ENCODE measurements at places on chromosomes 2 and 18.

- no peak for DNase-seq
These were observed 162.8 kb downstream of the SMAD2 start for GRCh38 chr18:47767699-47768098.

DNA sequence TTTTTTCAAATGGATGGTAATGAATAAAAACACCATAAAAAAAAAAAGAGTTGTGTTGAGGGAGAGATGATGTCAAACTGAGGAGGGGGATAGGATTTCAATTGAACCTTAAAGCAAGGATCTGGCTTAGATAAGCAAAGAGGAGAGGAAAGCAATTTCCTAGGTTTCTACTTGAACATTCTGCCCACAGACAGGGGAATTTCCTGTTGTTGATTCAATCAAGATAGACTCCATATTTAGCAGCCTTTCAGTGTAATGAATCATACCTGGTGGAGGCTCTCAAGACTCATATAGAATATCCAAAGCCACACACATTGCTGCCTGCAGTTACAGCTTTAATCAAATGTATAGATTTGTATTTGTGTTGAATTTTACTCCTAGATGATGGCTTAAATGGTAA lies 294.4 kb upstream of the PIK3C3 start:
- no peak for DNase-seq

DNA sequence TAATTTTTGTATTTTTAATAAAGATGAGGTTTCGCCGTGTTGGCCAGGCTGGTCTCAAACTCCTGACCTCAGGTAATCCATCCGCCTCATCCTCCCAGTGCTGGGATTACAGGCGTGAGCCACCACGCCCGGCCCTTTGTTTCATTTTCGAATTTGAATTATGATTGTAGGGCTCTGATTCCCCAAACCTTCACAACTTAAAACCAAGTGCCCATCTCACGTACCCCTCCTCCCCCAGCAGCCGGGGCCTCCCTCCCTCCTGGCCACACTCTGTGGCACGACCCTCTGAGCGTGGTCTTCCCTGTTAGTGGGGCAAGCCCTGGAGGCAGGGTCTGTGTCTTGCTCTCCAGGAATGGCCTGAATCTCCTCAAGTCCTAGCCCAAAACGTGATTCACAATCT lies 166.5 kb downstream of the ASB1 start:
- DNase-seq = no peak

GRCh38 chr2:218074031-218074430 lies 5.0 kb downstream of the RUFY4 start:
- DNase-seq = peak; percentile 60

GRCh38 chr2:132670496-132671150 lies 618 bp upstream of the LYPD1 start:
- peak; percentile 64 for DNase-seq

DNA sequence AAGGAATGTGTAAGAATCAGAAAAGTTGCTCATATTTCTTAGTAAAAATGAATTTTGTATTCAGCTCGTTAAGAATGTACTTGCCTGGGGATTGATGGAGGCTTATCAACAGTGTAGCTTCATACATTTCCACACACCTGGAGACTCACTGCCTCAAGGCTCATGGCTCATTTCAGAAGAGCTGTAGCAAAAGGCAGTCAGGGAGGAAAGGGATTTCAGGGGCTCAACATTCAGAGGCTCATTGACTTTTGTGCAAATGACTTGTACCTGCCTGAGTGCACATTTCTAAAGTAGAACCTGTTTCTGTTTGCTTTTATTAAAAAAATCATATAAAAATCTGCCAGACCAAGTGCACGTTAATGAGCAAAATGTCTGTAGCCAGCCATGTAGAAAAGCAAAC lies 304.4 kb downstream of the KCNS3 start:
- no peak for DNase-seq

GRCh38 chr2:25566694-25567093 lies 106.7 kb downstream of the DTNB start:
- no peak for DNase-seq

- no peak for DNase-seq
These were observed 346.6 kb downstream of the FSIP2 start for GRCh38 chr2:186085226-186085625.

DNA sequence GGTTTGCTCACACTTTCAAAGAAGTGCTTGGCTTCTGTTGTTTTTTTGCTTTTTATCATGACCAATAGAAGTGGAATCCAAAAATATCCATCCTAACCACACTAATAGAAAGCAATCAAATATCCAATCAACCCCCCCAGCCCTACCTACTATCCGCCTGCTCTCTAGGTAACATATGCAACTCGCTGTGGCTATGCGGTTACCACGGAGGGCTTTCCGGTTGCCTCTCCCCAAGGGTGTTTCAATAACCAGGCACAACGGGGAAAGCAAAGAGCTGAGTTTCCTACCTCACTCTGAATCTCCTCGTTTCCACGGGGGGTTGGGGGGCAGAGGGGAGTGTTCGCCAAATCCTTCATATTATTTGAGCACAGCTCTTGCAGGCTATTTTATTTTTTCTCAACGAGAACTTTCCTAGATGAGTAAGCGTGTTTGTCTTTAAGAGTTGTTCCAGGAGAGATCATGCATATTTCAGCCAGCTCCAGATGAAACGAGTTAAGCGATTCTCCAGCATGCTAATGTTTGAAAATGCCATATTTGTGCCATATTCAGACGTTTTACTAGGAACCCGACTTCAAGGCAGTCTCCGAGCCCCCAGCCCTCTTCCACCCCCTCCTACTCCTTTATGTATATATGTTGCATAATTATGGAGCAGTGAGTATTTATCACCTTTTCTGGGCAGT lies 30.3 kb downstream of the PAX3 start:
- no peak for DNase-seq

DNA sequence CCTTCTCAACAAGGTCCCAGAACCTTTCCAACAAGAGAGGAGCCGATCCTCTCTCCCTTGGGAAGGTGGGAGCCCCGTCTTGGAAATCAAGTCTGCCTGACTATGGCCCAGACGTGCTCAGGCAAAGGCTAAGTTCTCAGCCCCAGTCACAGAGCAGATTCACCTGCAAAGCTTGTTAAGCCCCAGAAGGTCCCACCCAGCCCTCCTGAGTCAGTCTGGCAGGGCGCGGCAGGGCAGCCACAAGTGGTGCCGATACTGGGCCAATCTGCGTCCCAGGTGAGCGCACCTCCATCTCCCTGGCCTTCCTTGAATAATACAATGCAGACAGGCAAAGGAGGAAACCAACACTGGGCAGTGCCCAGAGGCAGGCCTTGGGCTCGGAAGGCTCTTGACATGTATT lies 15.0 kb downstream of the CRACDL start:
- no peak for DNase-seq

DNA sequence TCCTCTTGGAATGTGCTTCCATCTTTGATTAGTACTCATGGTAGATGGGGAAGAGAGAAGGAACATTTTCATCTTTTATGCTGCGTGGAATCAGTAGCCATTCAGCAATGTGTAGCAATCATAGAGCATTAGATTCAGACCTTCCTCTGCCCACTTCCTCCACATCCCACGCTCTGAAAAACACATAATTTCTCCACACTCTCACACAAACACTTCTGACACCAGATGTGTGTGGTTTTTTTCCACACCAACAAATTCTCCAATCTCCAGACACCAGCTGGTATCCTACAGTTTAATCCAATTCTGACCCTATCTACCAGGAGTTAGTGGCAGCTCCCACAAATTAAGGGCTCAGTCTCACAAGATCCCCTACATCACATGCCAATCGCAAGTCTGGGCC lies 103.3 kb downstream of the AOX1 start:
- no peak for DNase-seq

- DNase-seq = no peak
These were observed 328 bp downstream of the DTYMK start for GRCh38 chr2:241686324-241686649.

DNA sequence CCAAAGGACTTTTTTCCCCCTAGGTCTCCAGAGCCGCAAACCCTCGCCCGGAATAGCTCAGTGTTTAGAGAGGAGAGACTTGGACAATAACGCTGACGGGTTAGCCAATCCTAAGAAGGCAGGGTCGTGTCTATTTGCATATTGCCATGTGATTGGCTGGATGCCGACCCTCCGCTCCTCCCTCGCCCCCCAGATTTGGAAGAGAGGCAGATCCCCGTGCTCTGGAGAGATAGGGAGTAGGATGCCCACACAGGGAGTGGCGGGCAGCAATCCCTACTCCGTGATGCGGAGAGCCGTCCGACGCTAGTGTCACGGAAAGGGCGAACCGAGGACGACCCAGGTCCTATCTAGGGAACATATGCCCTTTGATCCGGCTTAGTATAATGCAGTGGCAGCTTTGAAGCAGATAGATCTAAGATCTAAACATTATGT lies 1.4 kb downstream of the WNT6 start:
- DNase-seq = no peak

DNA sequence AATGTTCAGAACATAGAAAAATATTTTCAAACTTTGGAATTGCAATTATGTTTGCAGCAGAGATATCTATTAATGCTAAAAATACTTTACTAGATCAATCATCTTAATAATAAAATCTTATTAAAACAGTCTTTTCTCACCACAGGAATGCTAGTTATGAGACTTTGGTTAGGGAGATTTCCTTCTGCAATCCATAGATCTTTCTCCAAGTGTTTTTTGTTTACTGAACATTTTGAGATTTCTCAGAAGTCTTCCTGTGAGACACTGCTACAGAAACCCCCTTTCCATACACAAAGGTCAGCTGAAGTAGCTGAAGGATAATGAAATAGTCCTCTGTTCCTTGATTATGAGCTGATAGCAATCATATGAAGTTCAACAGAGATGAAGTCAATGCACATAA lies 59.4 kb upstream of the RAPH1 start:
- no peak for DNase-seq

DNA sequence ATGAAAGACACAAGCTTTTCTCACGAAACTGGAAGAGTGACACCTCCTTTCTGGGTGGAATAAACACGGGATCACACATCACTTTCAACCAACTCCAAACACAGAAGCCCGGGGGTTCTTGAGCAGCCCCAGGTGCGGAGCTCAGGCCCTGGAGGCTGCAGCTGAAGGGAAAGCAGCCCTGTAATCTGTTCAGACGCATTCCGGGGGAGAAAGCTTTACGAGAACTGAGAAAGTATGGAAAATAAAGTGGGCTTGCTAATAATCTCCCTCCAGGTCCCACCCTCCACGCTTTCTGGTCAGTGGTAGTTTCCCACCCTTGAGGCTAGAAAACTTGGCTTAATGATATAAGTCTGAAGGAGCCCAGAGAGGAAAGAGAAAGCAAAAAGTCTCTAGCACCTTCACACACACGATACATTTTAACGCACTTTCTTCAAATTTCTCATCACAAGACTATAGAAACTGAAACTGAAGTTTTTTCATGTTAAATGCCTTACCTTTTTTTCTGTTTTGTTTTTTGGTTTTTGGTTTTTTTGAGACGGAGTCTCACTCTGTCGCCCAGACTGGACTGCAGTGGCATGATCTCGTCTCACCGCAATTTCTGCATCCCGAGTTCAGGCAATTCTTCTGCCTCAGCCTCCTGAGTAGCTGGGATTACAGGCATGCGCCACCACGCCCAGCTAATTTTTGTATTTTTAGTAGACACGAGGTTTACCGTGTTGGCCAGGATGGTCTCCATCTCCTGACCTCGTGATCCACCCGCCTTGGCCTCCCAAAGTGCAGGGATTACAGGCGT lies 141.3 kb downstream of the AFF3 start:
- no peak for DNase-seq

DNA sequence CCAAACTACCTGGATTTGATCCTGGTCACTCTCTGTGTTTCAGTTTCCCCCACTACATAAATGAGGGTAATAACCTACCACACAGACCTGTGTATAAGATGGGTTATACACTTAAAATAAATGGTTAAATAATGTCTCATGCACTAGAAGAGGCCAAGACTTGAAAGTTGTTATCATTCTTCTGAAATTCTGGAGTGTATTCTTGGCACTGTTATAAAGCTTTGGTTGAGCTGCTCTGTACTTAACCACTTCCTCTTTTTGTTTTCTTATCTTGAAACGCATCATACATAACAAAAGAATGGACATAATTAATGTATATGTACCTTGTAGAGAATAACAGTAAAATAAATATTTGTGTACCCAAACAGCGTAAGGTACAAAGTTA lies 281.0 kb downstream of the AFF3 start:
- no peak for DNase-seq

DNA sequence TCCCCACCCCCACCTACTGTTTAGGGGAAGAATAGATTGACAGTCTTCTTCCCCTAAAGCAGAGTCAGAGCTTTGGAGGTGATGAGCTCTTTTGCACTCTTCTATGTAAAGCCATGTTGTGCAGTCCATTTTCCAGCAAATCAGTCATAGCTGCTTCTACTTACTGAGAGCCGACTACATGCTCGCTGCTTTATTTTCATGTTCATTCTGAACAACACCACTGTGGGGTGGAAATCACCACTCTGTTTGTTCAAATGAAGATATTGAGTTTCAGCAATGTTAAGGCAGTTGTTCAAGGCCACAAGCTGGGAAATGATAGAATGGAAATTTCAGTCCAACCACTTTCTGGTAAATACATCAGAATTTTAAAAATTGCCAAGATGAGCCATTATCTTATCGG lies 88.3 kb downstream of the INSIG2 start:
- DNase-seq = no peak

- DNase-seq = no peak
These were observed 475 bp downstream of the B3GNT2 start for GRCh38 chr2:62196278-62196901.

DNA sequence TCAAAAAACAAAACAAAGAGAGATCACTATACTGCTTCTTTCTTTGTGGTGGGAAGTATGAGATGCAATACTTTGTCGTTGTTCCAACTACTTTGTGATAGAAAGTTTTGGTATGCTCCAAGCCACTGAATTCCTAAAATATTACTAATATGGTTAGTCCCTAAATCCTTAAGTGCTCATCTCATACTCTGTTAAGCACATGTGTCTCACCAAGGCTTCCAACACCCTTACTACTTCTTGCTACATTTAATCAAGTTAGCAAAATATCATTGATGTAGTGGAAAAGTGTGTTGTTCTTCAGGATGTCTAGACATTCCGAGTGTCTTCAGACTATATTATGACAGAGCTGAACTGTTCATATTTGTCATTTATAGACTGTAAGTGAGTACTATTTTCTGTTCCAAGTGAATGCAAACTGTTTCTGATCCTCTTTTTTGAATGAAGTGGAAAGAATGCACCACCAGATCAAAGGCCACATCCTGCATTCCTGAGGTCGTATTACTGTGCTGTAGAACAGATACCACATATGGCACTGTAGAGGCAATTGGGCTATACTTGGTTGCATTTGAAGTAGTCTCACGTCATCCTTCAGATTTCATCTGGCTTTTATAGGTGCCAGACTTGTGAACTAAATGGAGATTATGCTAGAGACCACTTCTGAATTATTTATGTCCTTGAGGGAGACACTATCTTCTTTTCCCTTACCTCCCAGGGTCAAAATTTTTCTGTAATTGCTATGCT lies 298.4 kb upstream of the ZNF521 start:
- DNase-seq = no peak

- DNase-seq = no peak
These were observed 782.6 kb upstream of the ID2 start for GRCh38 chr2:7899241-7899640.

GRCh38 chr2:218332288-218332687 lies 24.4 kb upstream of the CATIP start:
- DNase-seq = no peak

- DNase-seq = no peak
These were observed 431.2 kb downstream of the LPIN1 start for GRCh38 chr2:12177455-12178288.

Data from PC-9 (cell line).